ENCODE measurements at places on chromosomes 5 and 9.

GRCh38 chr5:133357758-133358157 lies 254.6 kb downstream of the FSTL4 start:
- DNase-seq, result no peak

DNA sequence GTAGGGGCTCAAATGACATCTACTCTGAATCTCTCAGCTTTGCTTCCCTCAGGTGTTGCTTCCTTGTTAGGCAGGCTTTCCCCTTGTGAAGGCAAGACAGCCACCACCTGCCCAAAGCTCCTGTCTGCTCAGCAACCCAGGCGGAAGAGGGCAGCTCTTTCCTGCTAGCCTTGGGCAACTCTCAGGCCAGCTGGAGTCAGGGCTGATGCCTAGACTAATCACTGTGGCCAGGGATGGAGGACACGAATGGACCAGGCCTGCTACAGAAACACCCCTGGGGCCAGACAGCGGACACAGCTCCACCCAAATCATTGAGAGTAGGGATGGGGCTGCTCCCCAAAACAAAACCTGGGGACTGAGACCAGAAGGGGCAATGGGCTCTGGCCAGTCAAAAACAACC lies 138.0 kb downstream of the MTX3 start:
- DNase-seq, result no peak

DNA sequence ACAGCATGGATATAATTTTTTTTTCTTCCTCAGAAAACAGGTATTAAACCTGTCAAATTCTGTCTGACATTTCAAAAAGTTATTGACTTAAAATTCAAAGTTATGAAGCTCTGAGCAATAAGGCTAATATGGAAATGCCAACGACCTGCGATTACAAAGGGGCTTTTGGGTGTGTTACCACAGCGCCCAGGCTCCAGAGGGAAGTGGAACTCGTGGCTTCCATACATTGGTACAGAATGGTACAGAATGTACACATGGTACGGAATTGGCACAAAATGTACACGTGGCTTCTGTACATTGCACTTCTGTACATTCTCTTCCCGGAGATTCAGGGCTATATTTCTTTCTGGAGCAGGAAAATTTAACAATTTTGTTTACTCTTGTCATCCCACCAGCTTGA lies 225.1 kb upstream of the TBCA start:
- DNase-seq, result no peak

DNA sequence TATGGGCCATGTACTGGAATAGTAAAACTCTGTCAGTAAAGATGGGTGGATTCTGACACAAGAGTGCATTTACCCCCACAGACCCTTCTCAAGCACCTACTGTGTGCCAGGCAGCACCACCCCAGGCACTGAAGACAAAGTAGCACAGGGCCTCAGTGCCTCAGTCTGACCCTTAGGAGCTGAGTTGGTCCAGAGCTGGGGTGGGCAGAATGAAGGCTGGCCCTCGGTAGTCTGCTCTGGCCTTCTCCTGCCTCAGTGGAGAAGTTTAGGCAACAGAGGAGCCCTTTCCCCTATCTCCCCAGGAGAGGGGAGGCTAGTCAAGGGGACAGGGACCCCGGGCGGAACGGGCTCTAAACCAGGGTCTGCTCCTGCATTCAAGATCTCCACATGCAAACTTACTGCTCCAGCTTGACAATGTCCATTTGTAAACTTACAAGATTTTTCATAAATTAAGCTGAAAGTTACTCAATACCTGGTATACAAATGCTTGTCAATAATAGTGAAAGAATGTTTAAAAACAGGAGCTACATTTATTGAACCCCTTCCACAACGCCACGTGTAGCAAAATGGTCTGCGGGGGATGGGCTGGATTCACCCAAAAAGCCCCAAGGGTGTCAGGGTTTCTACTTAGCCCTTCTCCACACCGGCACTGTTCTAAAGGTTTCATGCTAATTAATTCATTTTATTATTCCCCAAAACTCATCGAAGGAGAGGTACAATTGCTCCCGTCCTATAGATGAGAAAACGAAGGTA lies 1.5 kb downstream of the VDAC1 start:
- no peak for DNase-seq

DNA sequence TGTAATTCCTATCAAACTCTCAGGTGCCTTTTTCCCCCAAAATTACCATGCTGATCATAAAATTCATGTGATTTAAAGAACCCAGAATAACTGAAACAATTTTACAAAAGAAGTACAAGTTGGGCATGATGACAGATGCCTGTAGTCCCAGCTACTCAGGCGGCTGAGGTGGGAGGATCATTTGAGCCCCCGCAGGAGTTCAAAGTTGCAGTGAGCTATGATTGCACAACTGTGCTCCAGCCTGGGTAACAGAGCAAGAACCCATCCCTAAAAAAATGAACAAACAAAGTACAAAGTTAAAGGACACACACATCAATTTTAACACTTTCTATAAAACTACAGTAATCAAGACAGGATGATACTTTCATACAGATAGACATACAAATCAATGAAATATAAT lies 97.9 kb upstream of the LPAR1 start:
- DNase-seq, result no peak

- no peak for DNase-seq
Measured at GRCh38 chr5:53161876-53162275, 52.3 kb upstream of the MOCS2 start.

- no peak for DNase-seq
Measured at GRCh38 chr5:38723426-38723825, 122.4 kb upstream of the OSMR start.

GRCh38 chr5:1415626-1416360 lies 29.4 kb downstream of the SLC6A3 start:
- no peak for DNase-seq

DNA sequence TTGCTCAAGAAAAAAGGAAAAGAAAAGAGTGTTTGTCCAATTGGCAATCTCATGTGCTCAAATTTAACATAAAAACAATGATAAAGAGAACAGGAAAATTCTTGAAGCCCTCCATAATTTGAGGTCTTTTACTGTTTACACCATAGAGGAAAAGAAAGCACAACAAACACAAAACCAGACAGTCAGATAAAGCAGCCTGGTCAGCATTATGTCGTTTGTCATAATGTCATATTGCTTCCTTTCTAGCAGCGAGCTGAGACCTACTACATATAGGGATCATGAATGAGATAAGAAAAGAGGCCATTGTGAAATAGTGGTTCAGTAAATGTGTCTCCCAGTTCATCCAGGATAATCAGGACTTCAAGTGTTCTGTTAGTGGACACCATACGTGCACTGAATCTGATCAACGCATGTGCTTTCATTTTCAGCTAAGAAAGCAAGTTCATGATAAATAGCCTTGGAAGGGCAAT lies 64.7 kb upstream of the SELENOP start:
- peak; percentile 93 for DNase-seq

- no peak for DNase-seq
Measured at GRCh38 chr9:135991771-135992170, 30.6 kb upstream of the UBAC1 start.

GRCh38 chr9:107620801-107621200 lies 131.2 kb upstream of the KLF4 start:
- no peak for DNase-seq

DNA sequence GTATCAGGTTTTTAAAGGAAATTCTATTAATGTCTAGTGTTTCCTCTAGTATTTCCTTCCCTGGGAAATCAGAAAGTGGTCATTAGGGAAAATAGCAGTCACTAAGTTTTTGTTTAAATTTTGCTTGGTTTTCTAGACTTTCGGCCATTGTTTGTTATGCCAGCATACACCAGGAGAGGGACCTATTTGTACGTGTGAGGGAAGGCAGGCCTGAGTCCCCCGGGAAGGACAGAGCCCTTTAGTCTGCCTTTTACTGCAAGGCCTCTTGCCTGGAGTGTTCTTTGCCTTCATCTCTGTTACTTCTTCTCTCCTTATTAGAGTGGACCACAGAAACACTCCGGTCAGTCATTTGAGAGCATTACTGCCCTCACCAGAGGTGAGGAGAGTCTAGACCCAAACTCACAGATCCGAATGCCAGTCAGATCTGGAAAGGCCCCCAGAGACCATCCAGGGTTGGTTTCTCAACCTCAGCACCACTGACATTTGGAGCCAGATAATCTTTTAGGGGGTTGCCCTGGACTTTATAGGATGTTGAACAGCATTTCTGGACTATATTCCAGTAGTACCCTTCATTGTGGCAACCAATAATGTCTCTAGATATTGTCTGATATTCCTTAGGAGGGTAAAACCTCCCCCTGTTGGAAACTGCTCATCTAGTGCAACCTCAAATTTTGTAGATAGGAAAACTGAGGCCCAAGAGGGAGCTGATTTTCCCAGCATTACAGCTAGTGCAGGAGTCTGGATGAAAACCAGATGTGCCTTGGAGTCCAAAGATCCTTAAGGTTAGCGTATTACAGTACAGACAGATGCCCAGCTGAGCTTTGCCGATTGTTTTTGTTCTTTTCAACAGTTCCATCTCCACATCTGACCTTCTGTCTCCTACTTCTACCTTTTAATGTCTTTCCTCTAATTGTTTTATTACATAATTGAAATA lies 93.0 kb upstream of the NIPAL4 start:
- peak; percentile 38 for DNase-seq

DNA sequence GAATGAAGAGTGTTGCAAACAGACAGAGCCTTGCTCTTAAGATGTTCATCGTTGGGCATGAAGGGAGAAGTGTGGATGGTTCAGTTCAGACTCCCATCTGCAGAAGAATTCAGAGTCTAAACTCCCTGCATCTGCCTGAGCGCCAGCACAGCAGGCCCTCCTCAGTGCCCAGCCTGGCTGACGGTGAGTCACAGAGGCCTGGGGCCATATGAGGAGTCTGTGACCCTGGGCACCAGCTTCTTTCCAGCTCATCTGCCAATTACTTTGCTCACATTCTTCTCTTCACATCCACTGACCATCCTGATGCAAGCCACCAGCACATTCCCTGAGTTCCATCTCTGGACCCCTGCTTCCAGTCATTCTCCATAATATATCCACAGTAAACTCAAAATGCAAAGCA lies 401.1 kb upstream of the TRPC7 start:
- no peak for DNase-seq

- DNase-seq, result no peak
Measured at GRCh38 chr5:171661143-171661542, 124.5 kb upstream of the SMIM23 start.

- no peak for DNase-seq
Measured at GRCh38 chr5:82150559-82150958, 127.6 kb downstream of the RPS23 start.

DNA sequence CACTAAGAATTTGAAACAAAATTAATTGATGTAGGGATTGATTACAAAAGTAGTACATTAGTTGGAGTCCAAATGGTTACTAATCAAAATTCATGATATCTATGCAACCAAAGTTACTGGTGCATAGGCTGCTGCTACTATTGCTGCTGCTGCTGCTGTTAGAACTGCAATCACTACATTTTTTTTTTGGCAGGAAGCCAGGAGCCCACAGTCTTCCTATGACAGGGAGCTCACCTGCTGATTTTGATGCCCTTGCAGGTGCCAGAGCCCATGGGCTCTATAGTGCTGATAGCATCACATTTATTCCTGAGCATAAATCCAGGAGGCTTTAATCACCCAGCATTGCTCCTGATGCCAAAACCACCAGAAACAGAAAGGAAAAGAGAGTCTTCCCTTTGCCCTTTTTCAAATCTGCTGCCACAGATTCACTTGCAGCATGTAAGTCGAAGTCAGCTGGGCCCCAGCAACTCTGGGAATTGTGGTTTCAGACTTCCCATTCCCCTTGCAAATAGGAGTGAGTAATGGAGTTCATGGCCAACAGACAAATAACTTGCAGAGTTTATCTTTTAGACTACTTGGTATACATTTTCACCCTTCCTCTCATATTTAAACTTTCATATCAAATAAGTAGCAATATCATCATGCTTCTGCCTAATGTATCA lies 17.6 kb downstream of the SLCO6A1 start:
- no peak for DNase-seq

DNA sequence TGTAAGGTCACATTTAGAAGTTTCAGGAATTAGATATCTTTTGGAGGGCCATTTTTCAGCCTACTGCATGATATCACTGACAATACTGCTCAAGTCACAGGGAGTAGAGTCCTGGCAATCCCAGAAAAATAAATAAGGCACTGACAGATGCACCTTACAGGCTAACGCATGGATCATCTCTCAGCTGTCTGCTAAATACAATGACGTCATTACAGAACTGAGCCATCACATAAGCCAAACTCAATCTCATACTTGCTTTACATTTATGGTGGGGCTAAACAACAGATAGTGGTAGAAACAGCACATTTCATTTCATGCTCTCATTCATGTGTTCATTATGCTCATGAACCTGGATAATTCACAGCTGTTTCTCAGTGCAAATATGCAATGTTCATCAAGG lies 243.7 kb downstream of the SEMA5A start:
- no peak for DNase-seq

DNA sequence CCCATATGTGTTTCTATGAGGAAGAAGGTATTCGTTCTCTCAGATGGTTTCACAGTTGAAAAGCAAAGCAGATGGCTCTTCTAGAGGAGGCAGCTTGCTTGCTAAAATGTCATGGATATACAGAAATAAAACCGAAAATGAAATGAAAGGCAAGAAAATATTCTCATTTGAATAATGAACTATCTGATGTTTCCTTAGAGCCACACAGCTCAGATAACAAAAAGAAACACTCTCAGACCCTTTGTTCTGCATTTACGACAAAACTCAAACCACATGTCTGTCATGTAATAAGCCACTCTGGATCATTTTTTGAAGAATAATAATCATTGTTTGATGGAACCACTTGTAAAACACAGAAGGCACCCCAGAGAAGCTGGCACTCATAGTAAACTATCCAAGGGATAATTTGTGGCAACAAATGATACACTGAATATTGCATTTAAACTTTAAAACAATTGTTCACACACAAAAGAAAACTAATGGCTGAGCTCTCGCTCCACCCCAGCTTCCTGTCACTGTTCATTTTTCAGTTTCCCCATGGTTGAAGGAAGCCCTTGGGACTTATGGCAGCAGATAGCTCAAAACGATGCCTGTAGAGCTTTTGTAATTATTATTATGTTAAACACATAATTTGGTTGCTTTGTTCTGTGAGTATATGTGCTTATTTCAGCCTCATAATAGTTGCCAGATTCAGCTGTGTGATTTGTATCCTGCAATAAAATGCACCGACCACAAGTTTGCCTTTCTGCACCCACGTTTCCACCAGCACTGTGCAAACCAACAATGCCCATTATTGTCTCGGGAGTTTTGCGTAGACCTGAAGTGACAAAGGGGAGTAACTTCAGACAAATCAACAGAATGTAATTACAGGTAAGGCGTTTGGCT lies 256.0 kb downstream of the TMEM167A start:
- DNase-seq, result peak; percentile 42

- DNase-seq, result no peak
Measured at GRCh38 chr5:160475864-160476438, 54.3 kb downstream of the PTTG1 start.

DNA sequence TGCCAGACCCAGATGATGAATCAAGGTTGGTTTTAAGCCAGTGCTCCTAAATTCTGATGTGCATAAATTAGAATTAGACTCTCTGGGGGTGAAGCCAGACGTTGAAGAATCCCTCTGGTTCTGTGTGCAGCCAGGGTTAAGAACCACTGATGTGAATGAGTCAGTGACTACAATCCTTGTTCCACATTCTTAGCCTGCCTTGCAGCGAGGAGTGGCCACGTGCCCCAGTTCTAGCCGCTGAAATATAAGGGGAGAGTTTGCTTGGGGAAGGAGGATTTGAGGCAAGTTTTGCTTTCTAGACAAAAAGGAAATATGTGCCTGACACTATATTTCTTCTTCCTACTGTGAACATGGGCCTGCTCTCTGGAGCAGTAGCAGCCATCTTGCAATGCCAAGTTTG lies 34.2 kb upstream of the MSH3 start:
- DNase-seq, result no peak
